ENCODE measurements at places on chromosomes 4 and X.

DNA sequence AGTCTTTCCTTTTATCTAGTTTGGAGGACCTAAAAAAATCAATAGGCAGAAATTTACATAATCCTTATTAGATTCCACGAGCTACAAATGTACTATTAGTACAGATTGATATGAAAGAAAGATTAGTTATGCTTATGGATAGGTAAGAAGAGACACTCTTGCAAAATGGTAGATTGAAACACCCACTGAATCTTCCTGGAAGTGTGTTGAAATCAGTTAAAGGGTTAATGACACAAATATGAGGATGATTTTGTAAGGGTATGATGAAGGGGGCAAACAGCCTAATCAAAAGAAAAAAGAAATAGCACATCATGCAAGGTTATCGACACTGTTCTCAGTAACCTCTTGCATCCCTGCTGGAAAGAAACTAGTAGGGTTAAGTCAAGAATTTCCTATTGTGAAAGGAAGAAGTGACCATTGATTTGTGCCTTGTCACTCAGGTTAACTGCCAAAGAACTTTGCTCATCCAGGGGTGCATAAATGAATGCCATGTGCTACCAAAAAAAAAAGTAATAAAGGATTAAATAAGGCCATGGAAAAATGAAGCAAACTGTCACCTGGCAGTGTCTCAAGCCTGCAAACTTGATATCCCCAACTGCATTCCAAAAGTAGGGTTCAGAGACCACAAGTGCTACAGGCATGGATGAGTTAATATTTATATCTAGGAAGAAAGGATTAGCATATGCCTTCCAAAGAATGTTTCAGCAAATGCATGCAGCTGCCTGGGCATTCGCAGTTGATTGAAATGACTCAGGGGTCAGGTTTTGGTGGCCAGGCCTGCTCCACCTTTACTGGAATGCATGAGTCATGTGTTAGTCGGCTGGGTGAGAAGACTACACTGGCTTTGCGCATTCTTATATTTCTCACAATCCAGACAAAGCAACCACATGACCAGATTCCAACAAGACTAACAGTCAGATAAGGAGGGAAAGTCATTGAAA lies 78.3 kb upstream of the ATXN3L start:
- DNase-seq, result no peak

GRCh38 chr4:42588909-42589308 lies 68.0 kb downstream of the ATP8A1 start:
- no peak for DNase-seq

- DNase-seq, result no peak
Observed at GRCh38 chr4:176376032-176376614, 56.4 kb downstream of the SPCS3 start.

DNA sequence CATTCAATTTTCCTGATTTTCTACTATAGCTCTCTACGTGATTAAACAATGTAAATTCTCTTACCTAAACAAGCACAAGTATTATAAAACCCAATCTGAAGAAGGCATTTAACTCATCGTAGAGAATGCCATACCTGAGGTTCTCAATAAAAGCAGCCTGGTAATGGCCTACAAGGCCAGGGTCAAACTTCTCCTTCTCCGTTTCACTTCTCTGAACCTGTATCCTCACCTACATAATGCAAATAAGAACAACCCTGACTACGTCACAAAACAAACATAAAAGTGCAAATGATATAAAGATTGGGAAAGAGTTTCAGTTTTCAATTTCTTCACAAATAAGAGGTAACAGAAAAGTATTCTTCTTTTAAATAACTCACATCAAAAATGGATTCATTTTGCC lies 55.6 kb upstream of the STS start:
- DNase-seq, result no peak

DNA sequence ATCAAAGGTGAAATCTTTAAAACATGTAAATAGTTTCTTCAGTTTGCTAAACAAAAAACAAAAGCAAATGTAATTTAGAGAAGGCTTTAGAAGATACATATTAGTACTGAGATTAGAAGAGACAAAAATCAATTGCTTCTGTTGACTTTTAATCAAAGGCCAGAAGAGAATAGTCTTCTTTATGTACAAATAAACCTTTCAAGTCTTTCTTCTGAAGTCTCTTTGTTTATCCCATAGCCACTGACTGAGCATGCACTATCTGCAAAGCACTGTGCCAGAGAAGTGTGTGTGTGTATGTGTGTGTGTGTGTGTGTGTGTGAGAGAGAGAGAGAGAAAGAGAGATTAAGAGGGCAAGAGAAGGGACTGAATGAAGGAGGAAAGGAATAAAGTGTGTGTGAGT lies 198.4 kb downstream of the GLUD2 start:
- no peak for DNase-seq

DNA sequence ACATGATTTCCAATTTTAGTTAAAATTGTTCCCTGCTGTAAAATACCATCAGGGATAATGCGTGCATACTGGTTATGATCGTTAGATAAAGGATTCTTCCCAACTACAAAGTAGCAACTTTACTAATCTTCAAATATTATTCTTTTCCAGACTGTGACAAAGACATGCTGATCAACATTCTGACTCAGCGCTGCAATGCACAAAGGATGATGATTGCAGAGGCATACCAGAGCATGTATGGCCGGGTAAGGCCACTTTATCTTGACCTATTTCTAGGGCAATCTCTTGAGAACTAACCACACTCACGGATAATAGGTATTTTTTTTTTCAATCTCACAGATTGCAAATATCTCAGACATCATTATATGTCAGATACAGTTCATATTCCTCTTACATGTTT lies 47.0 kb downstream of the ANXA10 start:
- no peak for DNase-seq

GRCh38 chrX:111095974-111096895 lies at the start of gene PAK3:
TSS of gene PAK3 (plus strand) at chrX:111096191. CDS start at chrX:111123104, 26,913 bp downstream.
- peak; percentile 17 for DNase-seq

- DNase-seq, result no peak
Observed at GRCh38 chr4:26557164-26557563, 26.7 kb upstream of the TBC1D19 start.

DNA sequence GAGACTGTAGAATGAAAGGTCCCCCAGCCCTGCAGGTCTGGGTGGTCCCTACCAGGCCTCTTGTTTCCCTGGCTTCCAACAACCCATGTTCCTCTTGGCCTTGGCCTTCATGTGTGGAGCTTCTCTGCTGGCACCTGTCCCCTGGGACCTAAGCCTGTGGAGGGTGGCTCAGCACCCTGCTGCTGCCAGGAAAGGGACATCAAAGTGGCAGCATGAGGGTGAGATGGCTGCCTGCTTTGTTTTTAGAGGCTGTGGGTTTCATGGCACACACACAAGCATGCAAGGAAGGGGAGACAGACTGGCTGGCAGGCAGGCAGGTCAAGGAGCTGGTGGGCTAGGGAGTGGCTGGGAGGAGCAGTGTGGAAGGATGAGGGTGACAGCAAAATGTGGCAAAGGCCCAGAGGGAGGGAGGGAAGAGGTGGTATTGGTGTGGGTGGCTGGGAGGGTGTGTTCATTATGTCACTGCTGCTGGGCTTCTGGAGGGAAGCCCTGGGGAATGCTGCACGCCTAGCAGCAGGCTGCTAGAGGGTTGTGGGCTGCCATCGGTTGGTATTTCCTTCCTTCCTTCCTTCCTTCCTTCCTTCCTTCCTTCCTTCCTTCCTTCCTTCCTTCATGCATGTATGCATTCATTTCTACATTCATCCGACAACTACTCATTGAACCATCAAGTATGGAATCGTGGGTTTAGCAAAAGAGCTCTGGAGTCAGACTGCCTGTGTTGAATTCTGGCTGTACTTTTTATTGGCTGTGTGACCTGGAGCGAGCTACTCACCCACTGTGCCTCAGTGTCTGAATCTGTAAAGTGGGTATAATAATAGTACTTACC lies 128.7 kb upstream of the PJA1 start:
- no peak for DNase-seq

GRCh38 chr4:26050671-26051070 lies 136.7 kb downstream of the SMIM20 start:
- DNase-seq, result no peak

GRCh38 chr4:66034671-66035070 lies 364.4 kb upstream of the EPHA5 start:
- DNase-seq, result no peak

DNA sequence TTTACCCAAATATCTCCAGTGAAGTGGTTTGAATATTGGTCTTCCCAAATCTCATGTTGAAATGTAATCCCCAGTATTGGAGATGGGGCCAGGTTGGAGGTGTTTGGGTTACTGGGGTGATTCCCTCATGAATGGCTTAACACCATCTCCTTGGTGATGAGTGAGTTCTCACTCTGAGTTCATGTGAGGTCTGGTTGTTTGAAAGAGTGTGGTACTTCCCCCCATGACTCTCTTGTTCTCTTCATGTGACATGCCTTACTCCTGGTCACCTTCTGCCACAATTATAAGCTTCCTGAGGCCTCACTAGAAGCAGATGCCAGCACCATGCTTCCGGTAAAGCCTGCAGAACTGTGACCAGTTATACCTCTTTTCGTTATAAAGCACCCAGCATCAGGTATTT lies 32.9 kb upstream of the OTUD4 start:
- DNase-seq, result no peak

- no peak for DNase-seq
Observed at GRCh38 chrX:122850326-122850725, 333.8 kb upstream of the GRIA3 start.

DNA sequence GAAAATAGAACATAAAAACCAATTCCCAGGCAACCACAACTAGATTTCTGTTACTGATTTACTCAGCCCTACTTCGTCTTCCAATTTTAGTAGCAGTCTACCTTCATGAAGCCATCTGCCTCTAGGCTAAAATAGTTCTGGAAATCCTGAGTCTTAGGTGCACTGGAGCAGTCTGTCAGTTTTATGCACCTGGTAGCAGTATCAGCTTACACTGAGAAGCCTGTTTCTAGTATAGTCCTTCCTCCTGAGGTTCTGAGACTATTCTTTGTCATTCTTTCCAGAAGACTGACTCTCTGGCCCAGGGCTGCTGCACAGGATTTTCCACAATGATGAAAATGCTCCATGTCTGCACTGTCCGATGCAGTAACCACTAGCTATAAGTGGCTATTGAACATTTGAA lies 16.9 kb upstream of the HPRT1 start:
- no peak for DNase-seq

GRCh38 chr4:16670727-16671126 lies 227.7 kb downstream of the LDB2 start:
- no peak for DNase-seq

DNA sequence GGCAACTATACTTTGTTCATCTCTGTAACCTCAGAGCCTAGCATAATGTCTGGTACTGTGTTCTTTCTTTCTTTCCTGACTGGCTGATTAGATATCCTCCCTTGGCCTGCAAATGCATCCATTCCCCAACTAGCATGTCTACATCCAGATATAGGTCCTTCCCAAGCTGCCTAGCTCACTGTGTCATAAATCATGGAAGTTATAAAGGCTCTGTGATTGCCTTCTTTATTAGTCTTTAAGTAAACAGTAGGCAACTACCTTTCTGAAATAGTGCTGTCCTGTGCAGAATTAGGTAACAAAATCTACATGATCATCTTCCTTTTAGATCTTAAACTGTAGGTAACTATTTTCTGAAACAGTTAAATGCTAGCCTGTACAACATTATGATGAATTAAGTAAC lies 224.5 kb downstream of the DLG3 start:
- DNase-seq, result no peak

GRCh38 chrX:94121799-94122198 lies 447.8 kb downstream of the FAM133A start:
- DNase-seq, result no peak

DNA sequence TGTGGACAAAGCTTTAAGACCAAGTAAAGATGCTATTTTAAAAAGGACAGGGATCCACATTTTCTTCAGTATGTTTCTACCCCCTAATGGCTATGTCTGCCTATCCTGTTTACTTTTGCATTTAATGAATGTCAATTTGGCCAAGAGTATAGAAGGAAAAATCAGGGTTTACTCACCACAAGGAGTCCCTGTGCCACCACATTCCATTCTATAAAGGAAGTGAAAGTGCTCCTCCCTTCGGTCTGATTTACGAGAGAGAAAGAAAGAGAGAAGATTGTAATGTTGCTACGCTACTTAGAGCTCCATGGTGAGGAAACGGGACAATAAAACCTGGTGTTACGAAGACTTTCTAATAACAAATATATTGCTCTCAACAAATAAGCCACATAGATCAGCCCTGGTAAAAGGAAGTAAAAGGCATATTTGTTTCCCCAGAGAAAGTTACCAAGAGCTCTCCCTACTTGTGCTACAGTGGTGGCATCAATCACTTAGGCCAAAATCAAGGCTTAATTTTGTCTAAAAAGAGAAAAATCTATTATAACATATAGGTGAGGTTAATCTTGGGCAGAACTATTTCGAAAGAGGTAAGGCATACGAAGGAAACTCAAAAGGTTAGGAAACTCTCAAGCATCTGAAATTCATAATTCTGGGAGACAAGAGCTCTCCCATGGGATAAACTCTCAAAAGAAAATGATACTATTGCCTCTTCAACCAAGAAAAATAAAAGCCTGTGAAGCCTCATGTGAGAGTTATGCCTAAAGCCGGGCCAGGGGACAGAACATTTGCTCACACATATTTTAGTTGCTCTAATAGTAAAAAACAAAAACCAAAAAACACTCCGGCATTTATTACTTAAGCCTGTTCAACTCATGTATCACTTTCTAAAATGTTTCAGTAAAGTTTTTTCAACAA lies 29.5 kb downstream of the TAPT1 start:
- no peak for DNase-seq

DNA sequence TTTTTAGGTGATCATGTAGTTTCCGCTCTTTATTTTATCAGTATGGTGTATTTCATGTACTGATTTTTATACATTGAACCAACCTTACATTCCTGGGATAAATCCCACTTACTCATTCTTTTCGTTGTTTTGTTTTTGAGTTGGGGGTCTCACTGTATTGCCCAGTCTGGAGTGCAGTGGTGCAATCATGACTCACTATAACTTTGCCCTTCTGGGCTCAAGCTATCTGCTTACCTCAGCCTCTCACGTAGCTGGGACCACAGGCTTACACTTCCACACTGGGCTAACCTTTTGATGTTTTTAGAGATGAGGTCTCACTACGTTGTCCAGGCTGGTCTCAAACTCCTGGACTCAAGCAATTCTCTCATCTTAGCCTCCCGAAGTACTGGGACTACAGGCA lies 19.5 kb upstream of the STARD8 start:
- no peak for DNase-seq

GRCh38 chr4:75135068-75135825 lies 202.3 kb downstream of the PARM1 start:
- no peak for DNase-seq

DNA sequence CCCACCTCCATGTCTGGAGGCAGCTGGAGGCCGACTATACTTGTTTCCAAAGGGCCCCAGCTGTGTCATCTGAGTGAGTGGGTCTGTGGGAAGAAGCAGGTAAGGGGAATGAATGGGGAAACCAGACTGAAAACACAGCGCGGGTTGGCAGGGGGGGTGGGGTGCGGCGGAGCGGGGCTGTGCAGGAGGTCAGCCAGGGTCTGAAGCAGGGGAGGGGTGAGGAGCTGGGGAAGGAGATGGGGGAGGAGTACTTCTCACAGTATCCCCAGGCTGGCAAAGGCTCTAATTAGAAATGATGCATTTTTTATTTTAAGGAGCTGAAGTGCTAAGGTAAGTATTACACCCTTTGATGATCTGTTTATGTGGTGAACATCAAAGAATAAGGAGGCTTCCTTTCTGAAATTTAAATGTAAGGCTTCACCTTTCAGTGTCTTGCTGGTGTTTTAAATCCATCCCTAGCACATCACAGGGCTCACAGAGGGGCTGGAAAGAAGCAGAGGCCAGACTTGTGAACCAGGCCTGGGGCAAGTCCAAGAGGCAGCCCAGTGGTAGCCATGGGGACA lies 37.5 kb downstream of the SMIM20 start:
- no peak for DNase-seq
